ENCODE measurements at places on chromosomes 6 and 20.

- DNase-seq, result no peak
These were observed 48.6 kb upstream of the SNX9 start for GRCh38 chr6:157774153-157775135.

DNA sequence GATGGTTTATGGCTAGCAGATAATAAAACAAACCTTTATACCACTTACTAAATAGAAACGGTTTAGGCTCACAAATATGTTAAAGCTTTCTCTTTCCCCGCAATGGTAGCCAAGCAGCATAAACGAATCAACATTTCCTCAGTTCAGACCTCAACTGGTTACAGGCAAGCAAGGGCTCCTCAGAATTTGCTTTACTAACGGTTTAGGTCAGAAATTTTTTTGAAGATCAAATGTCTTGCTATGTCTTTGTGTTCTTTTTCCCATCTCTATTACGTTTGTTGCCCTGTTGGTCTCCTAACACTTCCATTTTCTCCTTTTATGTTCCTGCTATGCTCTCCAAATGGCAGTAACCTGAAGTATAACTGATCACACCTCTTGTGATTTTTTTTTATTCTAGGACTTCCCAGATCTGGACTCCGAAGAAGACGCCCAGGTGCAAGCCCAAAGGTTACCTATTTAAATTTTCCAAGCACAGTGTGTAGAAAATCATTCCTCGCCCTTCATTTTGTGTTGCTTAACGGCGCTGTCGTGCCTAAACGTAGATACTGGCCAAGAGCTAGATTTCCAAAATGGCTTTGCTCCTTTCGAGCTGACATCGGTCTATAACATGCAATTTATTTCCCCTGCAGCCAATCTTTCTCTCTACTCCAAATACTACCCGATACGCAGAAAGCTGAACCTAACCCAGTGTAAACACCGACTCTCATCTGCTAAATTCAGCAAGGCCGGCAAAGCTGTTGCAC lies 717 bp upstream of the ASF1A start:
- DNase-seq, result peak; percentile 71

DNA sequence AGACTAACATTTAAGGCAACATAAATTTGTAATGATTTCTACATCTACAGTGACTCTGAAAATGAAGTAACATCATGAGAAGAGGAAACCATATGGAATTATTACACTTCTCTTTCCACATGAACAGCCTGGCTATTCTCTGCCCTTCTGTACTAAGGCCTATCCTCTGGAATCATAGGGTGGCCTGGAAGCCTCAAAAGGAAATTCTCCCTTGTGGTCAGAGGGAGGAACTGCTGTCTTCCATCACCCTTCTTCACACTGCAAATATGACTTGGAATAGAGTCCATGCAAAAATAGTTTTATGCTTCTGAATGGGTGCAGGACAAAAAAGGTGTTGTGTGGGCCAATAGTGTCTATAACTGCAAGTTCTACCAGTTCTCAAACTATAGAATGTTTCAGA lies 44.6 kb upstream of the SH3BGRL2 start:
- DNase-seq, result peak; percentile 19

- DNase-seq, result no peak
These were observed 64.6 kb upstream of the NOTCH4 start for GRCh38 chr6:32288426-32288825.

- DNase-seq, result no peak
These were observed 179.7 kb upstream of the SCGN start for GRCh38 chr6:25472306-25472705.

DNA sequence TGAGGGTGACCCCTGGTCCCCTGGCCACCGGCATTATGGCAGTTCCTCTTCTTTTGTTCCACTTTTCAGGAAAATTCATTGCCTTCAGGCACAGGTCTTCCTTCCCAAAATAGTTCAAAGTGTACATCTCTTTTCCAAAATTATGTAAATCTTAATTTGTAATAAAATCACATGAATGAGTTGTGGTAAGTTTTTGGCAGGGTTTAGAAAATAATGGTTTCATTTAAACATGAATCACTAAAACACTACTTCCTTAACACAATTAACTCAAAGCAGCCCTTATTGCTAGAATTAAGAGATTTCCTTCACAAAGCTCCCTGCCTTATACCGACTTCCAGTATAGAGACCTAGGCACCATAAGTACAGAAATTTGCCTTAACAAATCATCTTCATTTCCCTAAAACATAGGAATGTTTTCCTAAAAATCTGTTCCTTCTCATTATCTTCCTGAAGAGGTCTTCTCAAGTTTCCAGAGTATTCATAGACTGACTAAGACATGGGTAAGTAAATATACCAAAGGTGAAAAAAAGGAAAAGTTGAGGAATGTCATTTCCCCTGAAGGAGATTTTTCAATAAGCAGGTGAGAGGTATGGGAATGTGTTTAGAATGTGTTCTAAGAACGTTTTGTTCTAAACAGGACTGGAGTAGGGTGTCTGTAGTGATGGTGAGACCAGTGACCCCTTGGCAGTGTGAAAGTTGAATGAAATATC lies 148.2 kb upstream of the CITED2 start:
- no peak for DNase-seq

DNA sequence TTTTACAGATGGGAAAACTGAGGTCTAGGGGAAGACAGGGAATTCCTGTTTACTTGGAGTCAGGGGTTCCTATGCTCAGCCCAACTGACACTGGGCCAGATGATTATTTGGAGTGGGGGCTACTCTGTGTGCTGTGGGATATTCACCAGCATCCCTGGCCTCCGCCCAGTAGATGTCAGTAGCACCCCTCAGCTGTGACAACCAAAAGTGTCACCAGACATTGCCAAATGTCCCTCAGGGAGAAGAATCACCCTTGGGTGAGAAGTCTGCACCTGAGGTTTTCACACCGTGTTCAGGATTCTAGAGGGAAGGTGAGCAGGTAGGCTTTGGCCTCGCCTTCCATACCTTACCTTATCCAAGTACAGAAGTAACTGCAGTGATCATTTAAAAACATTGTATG lies 27.6 kb downstream of the CDH26 start:
- peak; percentile 40 for DNase-seq

DNA sequence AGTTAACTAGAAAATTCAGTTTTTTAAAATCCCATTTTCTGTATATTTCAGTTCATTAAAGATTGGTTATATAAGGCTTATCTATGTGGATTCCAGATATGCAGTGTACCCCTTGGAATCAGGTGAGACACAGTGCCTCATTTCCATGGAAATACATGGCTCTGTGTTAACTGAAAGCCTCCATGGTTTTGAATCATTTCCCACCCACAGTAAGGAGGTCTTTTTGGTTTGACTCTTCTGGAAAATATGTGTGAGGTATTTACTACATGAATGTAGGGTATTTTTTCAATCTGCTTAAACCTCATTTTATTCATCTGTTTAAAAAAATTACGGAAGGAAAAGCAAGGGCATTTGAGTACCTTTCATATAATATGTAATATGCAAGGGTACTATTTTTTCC lies 25.5 kb downstream of the RNF144B start:
- no peak for DNase-seq

- DNase-seq, result no peak
These were observed 64.8 kb downstream of the BACH2 start for GRCh38 chr6:90231798-90232197.

GRCh38 chr6:170210651-170211403 lies 80.1 kb downstream of the DLL1 start:
- DNase-seq, result no peak

- no peak for DNase-seq
These were observed 33.6 kb downstream of the HM13 start for GRCh38 chr20:31547720-31548298.

DNA sequence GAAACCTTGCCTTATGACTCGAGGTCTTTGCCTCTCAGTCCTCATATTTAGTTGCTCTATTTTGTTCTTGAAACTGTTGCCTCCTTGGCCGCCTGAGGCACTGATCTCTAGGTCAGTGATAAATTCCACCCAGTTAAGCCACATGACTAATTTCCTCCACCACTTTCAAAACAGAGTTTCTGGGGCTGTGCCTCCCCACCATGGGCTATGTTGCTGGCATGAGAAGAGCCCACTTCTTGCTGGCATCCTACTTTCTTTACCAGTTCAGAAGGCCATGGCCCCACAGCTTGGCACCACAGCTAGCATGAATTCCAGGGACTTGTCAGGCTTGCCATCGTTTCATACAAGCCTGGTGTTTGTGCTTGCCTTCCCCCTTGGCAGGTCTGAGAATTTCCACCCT lies 361.4 kb upstream of the JAG1 start:
- no peak for DNase-seq

DNA sequence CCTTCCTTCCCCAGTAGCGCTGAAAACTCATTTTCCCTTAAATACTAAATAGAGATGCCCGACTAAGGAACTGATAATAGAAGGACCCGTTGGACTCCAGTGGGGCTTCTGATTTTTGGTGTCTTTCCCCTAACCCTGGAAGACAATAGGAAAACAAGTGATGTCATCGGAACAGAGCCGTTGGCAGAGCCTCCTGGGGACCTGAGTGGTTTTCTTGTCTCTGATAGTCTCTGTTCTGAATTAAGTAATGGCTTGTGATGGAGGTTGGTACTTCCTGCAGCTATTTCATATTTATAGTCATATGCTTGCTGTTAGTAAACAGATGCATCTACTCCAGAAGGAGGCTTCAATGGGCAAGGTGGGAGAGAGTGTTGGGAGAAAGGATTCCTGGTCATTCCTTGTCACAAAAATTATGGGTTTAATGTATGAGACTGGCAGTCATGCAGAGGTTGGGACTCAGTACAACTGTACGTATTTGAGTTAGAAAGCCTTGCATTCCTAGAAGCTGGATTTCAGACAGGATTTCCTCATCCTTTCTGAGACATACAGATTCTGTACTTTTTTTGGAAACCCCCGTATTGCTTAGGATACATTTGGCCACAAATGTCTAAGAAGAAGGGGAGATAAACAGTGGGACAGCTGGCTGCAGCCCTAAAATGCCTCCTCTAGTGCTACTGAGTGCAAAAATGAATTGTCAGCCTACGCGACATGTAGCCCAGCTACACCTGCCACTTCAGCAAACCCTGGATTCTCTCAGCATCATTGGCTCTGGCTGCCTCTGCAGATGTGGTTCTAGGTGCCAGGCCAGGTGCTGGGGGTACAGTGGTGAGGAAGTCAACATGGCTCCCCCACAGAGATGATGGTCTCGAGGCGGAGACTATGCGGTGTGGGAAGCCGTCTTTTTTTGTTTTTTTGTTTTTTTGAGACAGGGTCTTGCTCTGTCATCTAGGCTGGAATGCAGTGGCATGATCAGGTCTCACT lies 38.1 kb downstream of the CDS2 start:
- DNase-seq, result no peak

All from KBM-7 (cell line).